Activated CD4-positive, alpha-beta T cell treated with anti-CD3 and anti-CD28 coated beads for 36 hours (primary cell): ENCODE measurements at places on chromosomes 13 and 19. TPM values are rescaled to one million over a fixed set of nuclear protein-coding genes. Genes with fewer than 3 reads are reported as not detected.

HCN2 gene
- total RNA-seq: 0.48 TPM

SPTBN4 gene
- 2.4 TPM for total RNA-seq

DNA sequence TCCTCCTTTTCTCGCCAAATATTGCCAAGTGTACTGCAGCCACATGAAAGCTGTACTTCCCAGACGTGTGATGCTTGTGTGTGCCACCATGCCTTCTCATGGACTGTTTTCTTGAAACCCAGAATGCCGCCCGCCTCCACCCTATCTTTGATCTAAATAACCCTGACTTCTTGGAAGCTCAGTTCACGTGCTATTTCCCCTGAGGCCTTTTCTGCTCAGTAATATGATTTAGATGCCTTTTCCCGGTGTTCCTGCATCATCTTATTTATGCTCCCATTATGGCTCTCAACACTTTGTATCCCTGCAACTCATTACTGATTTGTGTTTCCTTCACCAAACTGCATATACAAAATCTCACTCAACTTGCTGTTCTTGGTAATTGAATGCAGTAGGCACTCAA is 116.1 kb downstream of the USP12 start:
- no peak for DNase-seq

- DNase-seq: no peak
Measured at GRCh38 chr19:40244579-40245317, 18.3 kb upstream of the CCNP start.

DNA sequence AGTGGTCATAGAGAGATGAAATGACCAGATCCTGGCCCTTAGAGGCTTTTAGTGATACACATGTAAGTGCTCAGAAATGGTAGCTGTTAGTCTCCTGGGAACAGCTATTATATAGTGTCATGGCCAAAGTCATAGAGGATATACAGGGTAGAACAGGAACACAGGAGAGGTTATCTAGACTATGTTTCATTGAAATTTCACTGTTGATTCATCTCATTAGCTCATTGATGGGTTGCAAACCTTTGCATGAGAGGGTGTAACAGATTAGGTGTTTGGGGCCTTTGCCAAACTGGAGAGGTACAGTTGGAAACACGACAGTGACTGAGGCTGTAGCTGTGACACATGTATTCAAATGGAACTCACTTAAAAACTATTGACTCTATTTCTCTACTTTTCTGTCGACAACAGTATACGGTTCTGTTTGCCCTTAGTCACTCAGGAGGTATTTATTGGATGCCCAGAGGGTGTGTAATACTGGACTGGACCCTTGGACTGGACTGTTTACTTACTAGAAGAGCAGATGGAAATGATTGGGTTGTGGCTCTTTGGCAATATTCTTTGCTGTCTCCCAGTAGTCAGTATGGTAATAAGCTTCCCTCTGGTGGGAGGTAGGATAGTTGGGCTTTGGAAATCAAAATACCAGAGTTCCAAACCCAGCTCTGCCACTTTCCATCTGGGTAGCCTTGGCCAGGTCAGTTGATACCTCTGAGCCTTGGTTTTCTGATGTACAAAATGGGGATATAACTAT is 29.8 kb downstream of the ARHGAP35 start:
- DNase-seq: no peak

- DNase-seq: peak; percentile 79
Measured at GRCh38 chr19:16417660-16418596, 53.8 kb downstream of the EPS15L1 start.

- no peak for DNase-seq
Measured at GRCh38 chr13:110426735-110427134, 119.7 kb downstream of the COL4A2 start.

DNA sequence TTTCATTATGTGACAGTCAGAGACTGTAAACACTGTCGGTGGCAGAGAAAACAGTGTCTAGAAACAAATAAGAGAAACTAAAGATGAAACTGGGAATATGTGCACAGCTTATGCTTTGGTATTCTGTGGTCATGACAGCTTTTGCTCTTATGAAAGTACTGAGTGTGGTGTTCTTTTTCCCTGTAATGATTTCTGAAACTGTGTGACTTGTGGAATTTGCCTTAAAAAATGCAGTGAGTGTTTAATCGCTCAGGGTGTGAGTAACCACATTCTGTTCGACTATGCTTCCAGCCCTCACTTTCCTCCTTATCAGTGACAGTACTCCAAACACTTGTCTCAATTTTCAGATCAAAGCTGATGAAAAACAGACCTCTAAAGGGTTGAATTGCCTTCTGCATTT is 66.9 kb upstream of the DIAPH3 start:
- DNase-seq: no peak
